H1 (cell line): ENCODE measurements at places on chromosomes 3 and 15. TPM values are rescaled to one million over a fixed set of nuclear protein-coding genes. Genes with fewer than 3 reads are reported as not detected.

The HYAL1 gene
- 5.4 and 9.1 TPM in 2 replicates for polyA plus RNA-seq

GRCh38 chr15:73254598-73254997 is 114.2 kb downstream of the HCN4 start:
- no peaks in the 10 kb centered on the region for H3K4me1 ChIP-seq
- no peak for DNase-seq
- no peak overlapping the region for H3K27ac ChIP-seq
- no peak overlapping the region for H3K4me3 ChIP-seq

The RASL12 gene
- 9.5 and 16.7 TPM in 2 replicates for polyA plus RNA-seq

The PDZRN3 gene
- polyA plus RNA-seq: 4.2 and 5.0 TPM in 2 replicates

The CCDC54 gene
- polyA plus RNA-seq: not detected in 2 replicates

DNA sequence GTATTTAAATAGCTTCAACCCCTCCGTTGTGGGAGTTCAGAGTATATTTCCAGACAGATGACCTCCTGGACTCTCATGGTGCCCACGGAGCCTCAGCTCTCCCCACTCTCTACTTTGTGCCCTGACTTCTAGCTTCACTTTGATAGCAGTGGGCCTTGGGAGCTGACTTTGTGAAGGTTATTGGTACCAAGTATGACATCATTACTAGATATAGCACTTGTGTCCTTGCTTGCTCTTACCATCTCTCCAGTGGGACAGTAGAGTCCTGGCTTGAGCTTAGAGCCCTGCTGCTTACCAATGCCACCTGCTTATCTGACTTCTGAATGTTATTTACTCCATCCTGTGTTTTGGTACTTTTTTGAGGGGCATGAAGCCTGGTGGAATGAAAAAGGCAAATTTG is 53.4 kb downstream of the PPM1L start:
- no peak overlapping the region for H3K4me3 ChIP-seq
- DNase-seq: no peak
- no peaks in the 10 kb centered on the region for H3K36me3 ChIP-seq
- H3K27me3 ChIP-seq: no peaks in the 10 kb centered on the region
- no peak overlapping the region for H3K27ac ChIP-seq
- no peaks in the 10 kb centered on the region; the same call in 1 of the 2 replicates for H3K4me1 ChIP-seq

DNA sequence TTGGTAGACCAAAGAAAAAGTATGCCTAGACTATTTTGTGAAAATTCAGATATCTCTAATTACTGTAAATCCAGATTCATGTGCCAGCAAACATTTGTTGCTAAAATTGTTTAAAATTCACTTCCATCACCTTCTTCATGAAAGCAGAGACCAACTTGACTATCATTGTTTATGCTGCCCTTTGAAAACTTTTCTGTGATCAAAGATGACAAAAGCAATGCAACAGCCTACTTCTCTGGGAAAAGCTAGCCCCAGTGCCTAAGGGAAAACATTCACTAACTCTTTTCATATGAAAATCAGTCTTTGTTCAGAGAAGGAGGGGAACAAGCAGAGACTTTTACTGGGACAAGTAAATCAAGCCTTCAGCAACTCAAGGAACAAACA is 178.0 kb upstream of the P2RY1 start:
- no peaks in the 10 kb centered on the region for H3K36me3 ChIP-seq
- no peak overlapping the region for H3K4me3 ChIP-seq
- DNase-seq: peak; percentile 9
- no peaks in the 10 kb centered on the region for H3K4me1 ChIP-seq

The ISL2 gene
- 0.32 and 0.82 TPM in 2 replicates for polyA plus RNA-seq

GRCh38 chr15:31316135-31316795 is 10.4 kb upstream of the KLF13 start:
- no peak overlapping the region for H3K27ac ChIP-seq
- no peak overlapping the region for H3K4me3 ChIP-seq
- H3K36me3 ChIP-seq: no peaks in the 10 kb centered on the region
- no peak for DNase-seq

GRCh38 chr3:31166249-31166885 is 271.9 kb upstream of the GADL1 start:
- H3K27ac ChIP-seq: no peak overlapping the region
- H3K4me3 ChIP-seq: no peak overlapping the region
- H3K27me3 ChIP-seq: no peaks in the 10 kb centered on the region
- no peaks in the 10 kb centered on the region for H3K36me3 ChIP-seq

DNA sequence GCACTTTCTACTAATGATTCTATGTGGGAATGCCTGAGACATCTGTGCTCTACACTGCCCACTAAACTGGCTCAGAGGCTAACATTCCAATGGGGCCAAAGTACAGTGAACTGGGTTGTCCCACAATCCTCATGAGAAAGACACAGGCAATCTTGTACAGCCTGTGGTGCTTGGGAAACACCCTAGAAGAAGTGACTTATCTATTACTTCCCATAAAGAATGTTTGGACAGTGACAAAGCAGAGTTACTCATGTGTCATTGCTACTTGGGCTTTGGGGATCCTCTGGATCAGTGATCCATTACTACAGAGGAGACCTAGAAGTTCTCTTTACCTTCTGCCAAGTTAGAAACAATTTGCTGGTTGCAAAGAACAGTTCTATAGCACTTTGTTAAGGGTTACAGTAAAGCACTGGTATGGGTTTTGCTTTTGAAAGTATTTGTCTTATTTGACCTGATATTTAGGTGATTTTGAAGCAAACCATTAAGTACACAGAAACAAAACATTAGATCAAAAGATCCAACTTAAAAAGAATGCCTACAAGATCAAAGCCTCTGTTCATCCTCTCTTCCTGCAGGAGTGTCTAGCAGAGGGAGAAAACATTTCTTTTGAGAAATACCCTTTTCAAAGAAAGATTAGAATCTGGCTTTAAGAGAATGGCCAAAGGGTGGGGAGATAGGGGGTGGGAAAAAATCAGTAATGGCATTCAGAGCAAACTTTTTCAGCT is 75.8 kb downstream of the CTNNB1 start:
- H3K36me3 ChIP-seq: no peaks in the 10 kb centered on the region
- H3K27me3 ChIP-seq: no peaks in the 10 kb centered on the region
- H3K4me1 ChIP-seq: peaks cover 8% of the 10 kb centered on the region; the same call in 1 of the 2 replicates
- H3K4me3 ChIP-seq: no peak overlapping the region
- H3K27ac ChIP-seq: no peak overlapping the region
- no peak for DNase-seq

- no peak overlapping the region for H3K4me3 ChIP-seq
- no peaks in the 10 kb centered on the region for H3K4me1 ChIP-seq
- DNase-seq: no peak
- H3K27ac ChIP-seq: no peak overlapping the region
- no peaks in the 10 kb centered on the region for H3K27me3 ChIP-seq
Measured at GRCh38 chr3:143859465-143860203, 11.4 kb upstream of the SLC9A9 start.

DNA sequence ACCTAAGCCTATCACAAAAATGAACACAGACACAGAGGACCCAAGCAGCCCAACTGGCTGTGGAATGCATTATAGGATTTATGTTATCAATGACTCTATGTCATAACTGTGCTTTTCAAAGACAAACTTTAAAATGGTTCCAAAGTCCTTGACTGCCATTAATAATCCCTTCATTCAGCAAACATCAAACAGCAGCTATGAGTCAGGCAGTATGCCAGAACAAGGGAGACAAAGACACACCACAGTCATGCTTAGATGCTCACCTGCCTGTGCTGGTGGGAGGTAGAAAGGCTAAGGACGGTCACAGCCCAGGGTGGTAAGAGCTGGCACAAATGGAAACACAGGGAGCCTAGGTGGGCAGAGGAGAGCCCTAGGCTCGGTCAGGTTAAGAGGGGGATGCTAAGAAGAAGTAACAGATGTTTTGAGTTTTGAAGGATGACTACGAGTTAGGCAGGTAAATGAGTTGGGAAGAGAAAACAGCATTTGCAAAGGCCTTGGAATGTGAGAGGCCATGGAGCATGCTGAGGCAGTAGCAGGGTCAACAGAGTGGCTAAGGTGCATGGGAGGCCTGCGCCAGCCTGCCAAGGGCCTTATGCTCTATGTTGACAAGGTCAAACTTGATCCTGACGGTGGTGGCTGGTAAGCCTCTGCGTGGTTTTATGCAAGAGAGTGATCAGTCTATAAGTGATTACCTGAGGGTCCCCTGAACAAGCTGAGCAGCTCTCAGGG is 23.0 kb downstream of the NMNAT3 start:
- no peak overlapping the region for H3K27ac ChIP-seq
- no peaks in the 10 kb centered on the region for H3K27me3 ChIP-seq
- H3K36me3 ChIP-seq: no peaks in the 10 kb centered on the region
- no peak overlapping the region for H3K4me3 ChIP-seq
- H3K4me1 ChIP-seq: peaks cover 7% of the 10 kb centered on the region

The PLSCR5 gene
- not detected in 2 replicates for polyA plus RNA-seq

DNA sequence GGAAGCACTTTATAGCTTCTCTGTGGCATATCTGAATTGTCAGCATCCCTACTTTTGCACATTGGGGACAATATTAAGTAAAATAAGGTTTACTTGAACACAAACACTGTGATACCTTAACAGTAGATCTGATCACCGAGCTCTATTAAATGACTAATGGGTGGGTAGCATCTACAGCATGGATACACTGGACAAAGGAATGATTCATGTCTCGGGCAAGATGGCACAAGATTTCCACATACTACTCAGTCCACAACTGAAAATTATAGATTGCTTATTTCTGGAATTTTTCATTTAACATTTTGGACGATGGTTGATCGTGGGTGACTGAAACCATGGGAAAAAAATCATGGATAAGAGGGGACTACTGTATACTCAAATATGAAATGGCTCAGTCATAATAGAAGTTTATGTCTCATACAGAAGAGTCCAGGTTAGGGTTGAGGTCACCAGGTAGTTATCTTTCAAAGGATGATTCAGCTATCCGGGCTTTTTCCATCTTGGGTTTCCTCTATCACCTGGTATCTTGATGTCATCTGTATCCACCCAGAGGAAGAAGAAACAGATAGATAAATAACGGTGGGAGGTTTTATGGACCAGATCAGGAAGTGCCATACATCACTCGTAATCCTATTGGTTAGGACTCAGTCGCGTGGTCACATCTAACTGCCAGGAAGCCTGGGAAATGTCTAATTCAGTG is 320.0 kb upstream of the RARB start:
- no peak overlapping the region for H3K27ac ChIP-seq
- no peak overlapping the region for H3K4me3 ChIP-seq

GRCh38 chr3:152621006-152621868 is 213.7 kb upstream of the P2RY1 start:
- H3K27me3 ChIP-seq: no peaks in the 10 kb centered on the region
- H3K36me3 ChIP-seq: no peaks in the 10 kb centered on the region
- H3K27ac ChIP-seq: no peak overlapping the region
- DNase-seq: no peak
- no peaks in the 10 kb centered on the region for H3K4me1 ChIP-seq
